ENCODE measurements at places on chromosomes 6 and 20.

DNA sequence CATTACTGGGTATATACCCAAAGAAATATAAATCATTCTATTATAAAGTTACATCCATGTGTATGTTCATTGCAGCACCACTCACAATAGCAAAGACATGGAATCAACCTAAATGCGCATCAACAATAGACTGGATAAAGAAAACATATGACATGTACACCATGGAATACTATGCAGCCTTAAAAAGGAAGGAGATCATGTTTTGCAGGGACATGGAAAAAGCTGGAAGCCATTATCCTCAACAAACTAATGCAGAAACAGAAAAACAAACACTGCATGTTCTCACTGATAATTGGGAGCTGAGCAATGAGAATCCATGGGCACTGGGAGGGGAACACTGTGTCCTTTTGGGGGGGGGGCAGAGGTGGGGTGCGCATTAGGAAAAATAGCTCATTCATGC, 50.9 kb upstream of the HLA-G start:
- DNase-seq, result no peak

GRCh38 chr20:59828125-59829053, 105.0 kb downstream of the SYCP2 start:
- DNase-seq, result no peak

DNA sequence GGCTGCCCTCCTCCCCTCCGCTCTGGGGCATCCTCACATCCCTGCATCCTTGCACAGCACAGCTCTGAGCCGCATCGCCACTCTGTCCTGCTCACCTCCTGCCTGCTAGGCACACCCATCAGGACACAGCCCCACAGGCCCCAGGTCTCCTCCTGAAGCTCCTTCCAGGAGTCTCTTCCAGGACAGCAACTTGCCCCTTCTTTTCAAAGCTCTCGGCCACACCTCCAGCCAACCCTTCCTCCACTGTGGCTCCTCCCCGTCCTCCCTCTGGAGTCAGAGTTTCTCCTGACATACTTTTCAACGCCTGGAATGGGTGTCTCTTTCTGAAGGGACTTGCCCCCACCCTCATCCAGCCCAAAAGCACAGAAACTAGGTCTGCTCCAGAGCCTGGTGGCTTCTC, 77.3 kb downstream of the SLC23A2 start:
- no peak for DNase-seq

DNA sequence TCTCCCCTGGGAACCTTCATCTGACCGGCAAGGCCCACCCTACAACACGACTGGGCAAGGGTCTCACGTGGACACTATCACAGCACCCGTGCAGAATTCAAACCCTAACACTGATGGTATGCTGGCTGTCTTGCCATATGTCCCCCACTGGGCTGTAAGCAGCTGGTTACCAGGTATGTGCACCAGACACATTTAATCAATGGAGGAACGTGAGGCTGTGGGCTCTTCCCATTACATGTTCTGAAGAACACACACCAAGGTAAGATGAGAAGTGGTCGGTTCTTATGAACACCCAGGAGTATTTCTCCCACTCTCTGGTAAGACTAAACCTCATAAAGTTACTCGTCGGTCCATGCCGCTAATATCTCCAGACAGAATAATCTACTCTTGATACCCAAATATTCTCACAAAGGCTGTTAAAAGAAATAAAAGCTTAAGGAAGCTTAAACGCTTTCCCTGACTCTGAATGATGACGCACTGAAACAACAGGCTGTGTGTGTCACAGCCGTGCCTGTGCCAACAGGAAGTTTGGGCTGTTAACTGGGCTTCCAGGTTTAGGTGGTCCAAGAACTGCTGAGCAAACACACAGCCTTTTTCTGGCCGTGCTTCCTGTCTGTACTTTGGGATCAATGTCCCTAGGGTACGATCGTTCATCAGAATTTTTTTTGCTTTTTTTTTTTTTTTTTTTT, 75.3 kb downstream of the SLC23A2 start:
- DNase-seq, result no peak

DNA sequence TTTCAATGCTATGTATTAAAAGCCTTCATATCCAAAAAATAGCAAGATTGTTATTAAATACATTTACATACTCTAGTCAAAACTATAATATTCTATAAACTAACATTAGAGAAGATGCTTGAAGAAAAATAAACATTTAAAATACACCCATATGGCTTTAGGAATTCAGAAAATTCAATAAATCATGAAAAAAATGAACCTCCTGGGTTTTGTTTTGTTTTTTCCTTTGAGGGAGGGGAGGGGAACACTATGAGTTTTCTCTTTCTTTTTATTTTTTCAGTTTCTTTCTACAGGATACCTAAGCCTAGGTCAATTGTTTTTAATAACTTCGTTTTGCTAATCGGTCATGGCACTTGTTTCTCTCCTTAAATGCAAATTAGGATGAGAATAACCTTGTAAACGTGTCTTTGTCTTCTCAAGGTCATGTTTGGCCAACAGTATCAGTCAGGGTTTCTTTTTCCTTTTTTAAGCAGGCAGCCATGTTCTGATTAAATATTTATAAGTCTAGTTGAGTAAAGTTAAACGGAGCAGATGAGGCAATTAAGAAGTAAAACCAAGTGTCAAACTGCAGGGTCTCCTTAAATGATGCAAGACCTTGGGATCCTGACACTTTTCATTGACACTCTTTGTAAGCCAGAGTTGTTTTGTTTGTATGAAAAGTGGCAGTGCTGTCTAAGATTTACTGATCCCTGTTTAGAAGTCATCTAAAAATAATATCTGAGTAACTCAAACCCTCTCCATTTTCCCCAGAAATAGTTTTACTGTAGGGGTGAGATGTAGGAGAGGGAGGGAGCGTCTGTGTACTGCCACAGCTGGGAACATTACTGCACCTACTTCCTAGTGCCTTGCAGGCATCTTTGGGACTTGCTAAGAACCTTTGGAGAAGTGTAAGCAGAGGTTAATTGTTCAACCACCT, 392.3 kb downstream of the PLCB1 start:
- no peak for DNase-seq

DNA sequence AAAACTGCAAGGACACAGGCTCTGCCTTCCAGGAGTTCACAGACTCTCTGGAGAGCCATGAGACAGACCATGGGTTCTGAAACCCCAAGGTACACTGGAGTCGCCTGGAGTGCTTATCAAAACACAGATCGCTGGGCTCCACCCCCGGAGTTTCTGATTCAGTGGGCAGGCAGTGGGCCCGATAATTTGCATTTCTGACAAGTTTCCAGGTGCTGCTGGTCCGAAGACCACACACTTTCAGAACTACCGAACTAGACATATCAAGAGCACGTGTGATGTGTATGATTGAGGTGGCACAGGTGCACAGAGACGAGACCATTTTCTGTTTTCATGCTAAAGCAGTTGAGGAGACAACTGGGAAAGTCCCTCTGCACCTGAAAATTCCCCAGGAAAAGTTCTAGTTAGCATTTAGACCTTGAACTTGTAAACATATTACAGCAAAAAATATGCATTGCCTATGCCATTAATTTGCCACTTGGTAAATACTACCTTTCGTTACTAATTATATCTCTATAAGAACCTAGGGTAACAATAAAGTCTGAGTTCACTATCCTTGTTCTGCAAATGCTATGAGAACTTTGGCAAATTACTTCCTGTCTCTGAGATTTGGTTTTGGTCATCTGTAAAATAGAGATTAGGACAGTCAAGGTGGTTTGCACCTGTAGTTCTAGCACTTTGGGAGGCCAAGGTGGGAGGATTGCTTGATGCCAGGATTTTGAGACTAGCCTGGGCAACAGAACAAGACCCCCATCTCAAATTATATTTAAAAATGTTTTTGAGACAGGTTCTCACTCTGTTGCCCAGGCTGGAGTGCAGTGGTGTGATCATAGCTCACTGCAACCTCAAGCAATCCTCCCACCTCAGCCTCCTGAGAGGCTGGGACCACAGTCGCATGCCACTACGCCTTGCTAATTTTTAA, 14.3 kb upstream of the PIM1 start:
- DNase-seq, result no peak

GRCh38 chr20:31679357-31680285, 41.9 kb downstream of the COX4I2 start:
- no peak for DNase-seq

GRCh38 chr20:10119336-10119735, 84.5 kb downstream of the ANKEF1 start:
- DNase-seq, result no peak

GRCh38 chr6:145006914-145007313, 721.8 kb downstream of the UTRN start:
- DNase-seq, result no peak
